ENCODE measurements at places on chromosomes 2 and 18.

DNA sequence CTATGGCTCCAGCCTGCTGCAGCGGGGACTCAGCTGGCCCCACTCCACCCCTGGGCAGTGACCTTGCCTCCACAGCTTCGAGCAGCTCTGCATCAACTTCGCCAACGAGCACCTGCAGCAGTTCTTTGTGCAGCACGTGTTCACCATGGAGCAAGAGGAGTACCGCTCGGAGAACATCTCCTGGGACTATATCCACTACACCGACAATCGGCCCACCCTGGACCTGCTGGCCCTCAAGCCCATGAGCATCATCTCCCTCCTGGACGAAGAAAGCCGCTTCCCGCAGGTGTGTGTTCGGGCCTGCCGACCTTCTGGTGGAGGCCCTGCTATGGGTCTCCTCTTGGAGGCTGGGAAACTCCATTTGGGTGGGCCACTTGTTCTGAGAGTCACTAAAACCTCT is 48.6 kb downstream of the MYO7B start:
- no peak for DNase-seq

- no peak for DNase-seq
These were observed 222.6 kb upstream of the SALL3 start for GRCh38 chr18:78757014-78757413.

- DNase-seq = peak; percentile 98
These were observed 637 bp upstream of the SFT2D3 start for GRCh38 chr2:127700527-127701192.

- no peak for DNase-seq
These were observed 47.5 kb downstream of the INHBB start for GRCh38 chr2:120393456-120393855.

- DNase-seq = peak; percentile 15
These were observed 23.6 kb upstream of the CATIP start for GRCh38 chr2:218332920-218333645.

- no peak for DNase-seq
These were observed 51.4 kb upstream of the ZNF516 start for GRCh38 chr18:76546436-76546835.

Measured in GM12865 (cell line).